ENCODE measurements at places on chromosomes 7 and 10.

DNA sequence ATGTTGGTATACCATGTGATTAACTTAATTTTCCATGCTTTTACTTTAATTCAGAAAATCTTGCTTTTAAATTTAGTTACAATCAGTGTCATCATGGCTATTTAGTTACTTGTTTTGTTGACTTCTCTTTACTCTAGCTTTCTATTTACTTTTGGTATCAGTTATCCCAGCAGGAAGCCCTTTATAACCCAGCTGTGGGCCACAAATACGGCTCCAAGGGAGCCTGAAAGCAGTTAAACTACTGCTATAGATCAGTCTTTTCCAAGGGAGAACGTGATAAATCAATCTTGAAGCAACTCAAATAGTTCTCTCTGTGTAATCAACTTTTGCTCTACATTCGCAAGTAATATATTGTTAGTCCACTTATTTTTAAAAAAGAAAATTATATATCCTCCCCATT is 287.4 kb downstream of the CACNA2D1 start:
- DNase-seq, result no peak

GRCh38 chr10:80077869-80078447 is 507 bp upstream of the TMEM254 start:
- DNase-seq, result no peak

- DNase-seq, result no peak
Measured at GRCh38 chr10:123870260-123870659, 21.3 kb downstream of the CPXM2 start.

DNA sequence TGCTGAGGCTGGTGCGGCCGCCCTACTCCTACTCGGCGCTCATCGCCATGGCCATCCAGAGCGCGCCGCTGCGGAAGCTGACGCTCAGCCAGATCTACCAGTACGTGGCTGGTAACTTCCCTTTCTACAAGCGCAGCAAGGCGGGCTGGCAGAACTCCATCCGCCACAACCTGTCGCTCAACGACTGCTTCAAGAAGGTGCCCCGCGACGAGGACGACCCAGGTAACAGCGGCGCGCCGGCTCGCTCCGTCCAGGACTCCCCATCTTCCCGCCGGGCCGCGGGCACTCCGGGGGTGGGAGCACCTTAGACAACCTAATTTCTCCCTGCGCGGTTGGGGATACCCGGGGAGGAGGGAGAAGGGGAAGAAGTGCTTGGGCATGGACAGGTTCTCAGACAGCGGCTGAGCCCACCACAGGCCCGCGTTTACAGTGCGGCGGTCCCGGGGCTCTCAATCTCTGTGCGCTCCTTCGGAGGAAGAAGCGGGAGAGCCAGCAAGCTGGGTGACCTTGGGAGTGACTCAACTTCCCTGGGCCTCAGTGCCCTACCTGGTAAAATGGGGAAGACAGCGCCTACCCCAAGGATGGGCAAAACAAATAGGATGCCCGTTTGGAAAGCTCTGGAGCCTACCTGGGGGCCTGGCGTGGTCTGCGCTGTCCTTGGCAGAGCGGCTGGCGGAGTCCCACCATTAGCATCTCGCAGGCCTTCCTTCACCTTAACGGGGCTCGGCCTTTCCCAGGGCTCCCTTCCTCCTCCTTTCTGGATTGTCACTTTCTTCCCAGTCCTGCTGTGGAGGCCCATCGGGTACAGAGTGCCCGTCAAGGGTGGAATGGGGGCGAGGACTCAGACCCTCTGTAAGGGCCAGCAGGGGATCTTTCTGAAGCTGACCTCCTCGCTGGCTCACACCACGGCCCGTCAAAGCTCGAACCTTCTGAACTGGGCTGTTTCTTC is 852 bp downstream of the FOXI2 start:
- no peak for DNase-seq

Data from omental fat pad (tissue), 4 donors.